Activated naive CD8-positive, alpha-beta T cell treated with anti-CD3 and anti-CD28 coated beads for 36 hours (primary cell): ENCODE measurements at places on chromosomes 2 and 18.
A peak's percentile ranks its signal among the peaks of the same experiment; 100 is the strongest.

DNA sequence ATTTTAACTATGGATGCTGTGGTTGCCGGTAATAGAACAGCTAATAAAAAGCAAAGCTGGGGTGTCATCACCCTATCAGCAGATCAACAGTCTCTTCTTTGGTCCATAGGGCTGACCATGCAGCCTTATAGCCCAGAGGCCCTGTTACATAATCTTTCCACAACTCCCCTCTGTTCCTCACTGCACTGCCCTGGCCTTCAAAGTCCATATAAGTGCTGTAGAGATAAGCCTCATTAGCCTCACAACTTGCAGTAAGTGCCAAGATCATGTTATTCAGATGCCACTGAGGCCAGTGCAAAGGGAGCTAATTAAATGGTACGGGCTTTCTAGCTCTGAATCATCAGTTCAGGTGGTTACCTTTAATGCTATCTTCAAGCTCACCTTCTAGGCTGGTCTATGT is 89.7 kb upstream of the CXCR4 start:
- no peak for DNase-seq

- DNase-seq = no peak
Observed at GRCh38 chr2:71333619-71334018, 2.0 kb downstream of the ZNF638 start.

- no peak for DNase-seq
Observed at GRCh38 chr2:215032153-215032552, 106.3 kb downstream of the ABCA12 start.

DNA sequence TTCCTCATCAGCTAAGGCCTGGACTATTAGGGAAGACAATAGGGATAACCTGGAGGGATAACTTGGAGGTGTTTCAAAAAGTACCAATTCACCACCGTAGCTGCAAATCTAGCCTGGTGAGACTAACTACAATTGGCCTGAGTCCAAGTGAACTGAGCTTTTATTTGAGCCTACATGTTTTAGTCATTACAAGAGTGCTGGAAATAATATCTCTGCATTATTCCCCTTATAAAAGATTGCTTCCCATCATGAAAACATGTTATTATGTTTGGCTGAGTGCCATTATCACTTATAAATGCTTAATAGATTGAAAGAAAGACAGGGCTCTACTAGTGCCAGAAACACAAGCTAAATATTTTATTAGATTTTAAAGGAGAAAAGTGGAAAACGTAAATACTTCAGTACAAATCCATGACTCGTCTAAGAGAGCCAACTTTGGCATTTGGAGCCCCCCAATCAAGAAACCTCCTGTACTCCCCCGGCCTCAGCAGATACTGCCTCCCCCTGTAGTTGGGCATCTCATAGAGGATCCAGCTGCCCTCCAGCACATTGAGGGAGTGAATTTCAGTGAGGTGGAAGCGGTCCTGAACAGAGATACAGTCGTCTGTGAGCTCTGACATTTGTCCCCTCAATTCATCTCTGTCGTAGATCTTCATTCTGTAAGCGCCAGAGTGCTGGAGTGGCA is 3.6 kb downstream of the CRYGB start:
- no peak for DNase-seq

GRCh38 chr2:236899146-236899545 is 186.5 kb upstream of the COPS8 start:
- DNase-seq = no peak

GRCh38 chr2:168194784-168195522 is 52.4 kb downstream of the STK39 start:
- peak; percentile 33 for DNase-seq

GRCh38 chr2:150228936-150229335 is 258.5 kb downstream of the RND3 start:
- DNase-seq = no peak

- DNase-seq = no peak
Observed at GRCh38 chr18:44795241-44795640, 114.6 kb downstream of the SETBP1 start.

- DNase-seq = no peak
Observed at GRCh38 chr18:313931-314330, 46.1 kb upstream of the THOC1 start.

- no peak for DNase-seq
Observed at GRCh38 chr2:241796610-241797138, 12.3 kb upstream of the NEU4 start.

GRCh38 chr2:205682239-205682970 is at the start of gene NRP2:
TSS of gene NRP2 (plus strand) at chr2:205682501. CDS start at chr2:205683291, 790 bp downstream.
- peak; percentile 70 for DNase-seq

- DNase-seq = no peak
Observed at GRCh38 chr18:9876867-9877654, 8.7 kb upstream of the TXNDC2 start.

GRCh38 chr2:235532307-235532706 is 38.5 kb downstream of the AGAP1 start:
- DNase-seq = no peak

DNA sequence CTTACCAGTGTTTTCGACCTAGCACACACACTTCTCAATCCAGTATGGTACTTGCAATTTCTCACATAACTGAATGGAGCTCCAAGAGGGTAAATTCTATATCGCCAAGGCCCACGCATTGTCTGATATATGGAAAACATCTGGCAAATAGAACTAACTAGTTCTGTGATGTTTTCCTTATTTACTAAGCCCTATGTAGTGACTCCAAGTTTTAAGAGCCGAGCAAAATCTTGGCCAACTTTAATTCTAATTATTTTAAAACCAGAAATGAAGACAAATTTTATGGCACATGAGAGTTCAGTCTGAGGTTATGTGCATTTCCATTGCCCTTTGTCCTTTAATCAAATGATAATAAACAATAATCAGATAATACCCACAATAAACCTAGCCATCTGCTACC is 1119.7 kb upstream of the CNTNAP5 start:
- no peak for DNase-seq

DNA sequence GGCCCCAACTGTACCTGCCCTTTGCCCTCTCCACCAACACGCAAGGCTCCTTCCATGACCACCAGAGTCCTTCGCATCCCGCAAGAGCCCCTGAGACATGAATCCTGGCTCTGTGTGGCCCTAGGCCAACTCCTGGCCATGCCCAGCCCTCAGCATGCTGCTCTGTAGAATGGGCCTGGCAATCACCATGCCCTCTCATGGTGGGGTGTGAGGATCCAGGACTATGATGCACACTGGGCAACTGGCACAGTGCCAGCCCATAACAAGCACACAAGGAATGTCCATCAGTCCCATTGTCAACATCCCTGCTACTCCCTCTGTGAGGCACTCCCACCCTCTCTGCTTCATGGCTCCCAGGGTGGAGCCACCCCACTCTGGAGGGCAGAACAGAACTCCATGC is 44.7 kb downstream of the FER1L5 start:
- DNase-seq = no peak

DNA sequence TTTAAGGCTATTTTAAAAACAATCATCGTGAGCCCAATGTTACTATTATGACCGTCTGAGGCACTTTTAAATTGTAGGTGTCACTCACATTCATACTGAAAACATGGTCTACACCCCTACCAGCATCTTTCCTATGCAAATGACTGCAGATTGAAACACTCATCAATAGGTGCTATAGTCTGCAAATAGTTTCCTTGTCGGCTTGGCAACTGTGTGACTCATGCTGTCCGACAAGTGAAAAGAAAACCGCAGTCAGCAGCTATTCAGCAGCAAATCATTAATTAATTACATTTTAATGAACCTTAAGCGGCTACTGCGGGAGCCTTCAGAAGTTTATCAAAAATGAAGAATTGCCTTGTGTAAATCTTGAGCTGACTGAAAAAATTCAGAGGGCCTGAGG is 134.4 kb downstream of the FIGN start:
- no peak for DNase-seq

DNA sequence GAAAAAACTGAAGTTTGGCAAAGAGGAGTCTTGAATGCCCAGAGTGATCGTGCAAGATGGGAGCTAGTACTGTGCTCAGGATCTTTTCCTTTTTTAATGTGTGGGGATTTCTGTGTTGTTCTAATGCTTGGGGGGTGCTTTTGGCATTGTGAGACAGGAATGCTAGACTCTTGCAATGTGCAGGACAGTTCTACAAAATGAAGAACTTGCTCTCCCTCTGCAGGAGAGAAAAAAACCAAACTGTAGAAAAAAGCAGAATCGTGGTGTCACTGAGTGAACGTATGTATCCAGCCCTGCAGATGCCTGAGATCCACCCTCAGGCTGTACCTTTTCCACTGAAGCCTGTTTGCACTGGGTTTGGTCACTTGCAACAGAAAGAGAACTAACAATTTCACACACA is 12.1 kb upstream of the TTC39C start:
- no peak for DNase-seq

- no peak for DNase-seq
Observed at GRCh38 chr18:79634186-79634585, 45.4 kb upstream of the CTDP1 start.

DNA sequence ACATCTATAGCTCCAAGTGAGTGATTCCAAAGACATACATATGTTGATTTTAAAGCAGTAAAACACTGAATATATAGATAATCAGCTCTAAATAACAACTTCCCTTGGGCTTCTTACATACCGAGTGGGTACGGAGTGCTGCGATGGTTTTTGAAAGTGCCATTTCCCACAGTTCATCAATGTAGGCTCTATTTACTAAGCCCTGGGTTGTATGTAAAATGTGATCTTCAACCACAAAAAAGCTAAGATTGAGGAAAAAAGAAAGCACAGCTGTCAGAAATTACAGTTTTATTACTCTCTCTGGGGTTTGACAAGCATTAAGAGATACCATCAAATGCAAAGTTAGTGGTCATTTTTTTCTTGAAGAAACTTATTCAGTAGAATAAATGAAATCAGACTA is 312.8 kb downstream of the EXOC6B start:
- no peak for DNase-seq

- no peak for DNase-seq
Observed at GRCh38 chr2:40027968-40028367, 248.9 kb upstream of the THUMPD2 start.
